Cortex of kidney (tissue), 1 donor: ENCODE measurements at places on chromosomes 5 and 9.

- no peak for DNase-seq
Measured at GRCh38 chr5:122882831-122883230, 37.4 kb downstream of the SNX24 start.

GRCh38 chr5:58268268-58268667 lies 191.6 kb downstream of the PLK2 start:
- DNase-seq, result no peak

DNA sequence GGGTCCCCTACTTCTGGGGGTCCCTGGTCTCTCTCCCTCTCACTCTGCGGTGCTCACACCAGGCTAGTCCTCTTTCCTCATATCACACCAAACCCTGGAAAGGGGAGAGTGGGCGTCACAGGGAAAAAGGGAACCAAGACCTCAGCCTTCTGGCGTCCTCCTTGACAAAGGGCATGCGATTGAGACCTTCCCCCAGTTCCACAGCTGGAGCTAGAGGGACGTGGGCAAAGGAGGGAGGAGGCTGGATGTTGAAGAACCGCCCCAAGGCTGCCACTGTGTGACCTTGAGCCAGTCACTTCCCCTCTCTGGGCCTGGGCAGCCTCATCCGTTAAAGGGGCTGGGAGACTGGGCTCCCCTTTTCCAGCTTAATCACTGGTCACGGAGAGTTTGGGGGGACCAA lies 18.5 kb upstream of the TOR2A start:
- no peak for DNase-seq

GRCh38 chr5:87152886-87153285 lies 114.8 kb upstream of the RASA1 start:
- no peak for DNase-seq

GRCh38 chr5:68148096-68148495 lies 67.5 kb upstream of the PIK3R1 start:
- DNase-seq, result no peak

GRCh38 chr9:114224247-114224610 lies 68.9 kb downstream of the COL27A1 start:
- no peak for DNase-seq

DNA sequence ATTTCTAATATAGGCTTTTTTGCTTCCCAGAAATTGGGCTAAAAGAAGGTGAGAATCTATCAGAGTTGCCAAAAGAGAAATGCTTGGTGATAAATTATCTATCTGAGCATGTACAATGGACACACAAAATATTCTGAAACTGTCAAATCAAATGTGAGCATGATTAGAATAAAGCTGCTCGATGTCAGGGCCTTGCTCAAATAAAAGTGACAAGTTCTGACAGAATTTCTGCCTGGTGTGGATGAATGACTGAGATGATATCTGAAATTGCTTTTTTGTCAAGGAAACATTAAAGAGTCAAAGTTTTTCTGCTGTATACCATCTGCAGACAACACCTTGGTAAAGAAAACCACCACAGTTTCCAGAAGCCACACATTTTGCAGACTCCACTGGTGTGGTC lies 128.8 kb downstream of the GABRG2 start:
- DNase-seq, result no peak

- no peak for DNase-seq
Measured at GRCh38 chr5:69238760-69239251, 4.1 kb downstream of the CDK7 start.

- no peak for DNase-seq
Measured at GRCh38 chr5:14408969-14409586, 172.5 kb upstream of the OTULINL start.

DNA sequence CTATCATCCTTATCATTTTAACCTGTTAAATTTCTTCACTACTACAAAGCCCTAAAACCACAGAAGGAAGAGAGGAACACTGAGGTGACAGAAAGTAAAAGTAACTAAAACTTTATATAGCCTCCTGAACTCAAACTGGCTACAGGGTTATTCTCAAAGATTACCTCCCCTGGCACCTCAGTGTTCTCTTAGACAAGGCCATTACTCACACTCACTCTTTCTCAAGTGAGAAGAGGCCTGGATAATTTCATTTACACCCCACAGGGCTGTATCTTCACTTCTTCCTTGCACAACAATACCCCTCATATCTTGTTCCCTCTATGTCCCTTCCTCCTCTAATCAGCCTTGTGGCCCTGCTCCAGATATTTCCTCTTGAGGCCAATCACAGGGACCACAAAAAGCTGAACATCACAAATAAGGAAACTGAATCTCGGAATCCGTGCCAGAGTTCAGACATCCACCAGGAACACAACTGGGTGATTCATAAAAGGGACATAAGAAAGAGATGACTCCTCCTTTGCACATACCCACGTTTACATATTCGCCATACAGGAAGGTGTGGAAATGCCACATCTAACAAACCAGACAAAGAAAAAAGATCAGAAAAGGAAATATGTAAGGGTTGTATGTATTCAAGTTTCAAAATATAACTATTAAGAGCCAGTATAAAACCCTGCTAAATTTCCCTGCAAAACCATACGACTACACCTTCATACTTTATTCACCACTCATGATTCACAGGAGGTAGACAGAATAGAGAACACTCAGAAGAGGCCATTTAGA lies 1.7 kb upstream of the KLHL3 start:
- DNase-seq, result no peak

GRCh38 chr9:130780865-130781504 lies 54.1 kb upstream of the ABL1 start:
- no peak for DNase-seq

DNA sequence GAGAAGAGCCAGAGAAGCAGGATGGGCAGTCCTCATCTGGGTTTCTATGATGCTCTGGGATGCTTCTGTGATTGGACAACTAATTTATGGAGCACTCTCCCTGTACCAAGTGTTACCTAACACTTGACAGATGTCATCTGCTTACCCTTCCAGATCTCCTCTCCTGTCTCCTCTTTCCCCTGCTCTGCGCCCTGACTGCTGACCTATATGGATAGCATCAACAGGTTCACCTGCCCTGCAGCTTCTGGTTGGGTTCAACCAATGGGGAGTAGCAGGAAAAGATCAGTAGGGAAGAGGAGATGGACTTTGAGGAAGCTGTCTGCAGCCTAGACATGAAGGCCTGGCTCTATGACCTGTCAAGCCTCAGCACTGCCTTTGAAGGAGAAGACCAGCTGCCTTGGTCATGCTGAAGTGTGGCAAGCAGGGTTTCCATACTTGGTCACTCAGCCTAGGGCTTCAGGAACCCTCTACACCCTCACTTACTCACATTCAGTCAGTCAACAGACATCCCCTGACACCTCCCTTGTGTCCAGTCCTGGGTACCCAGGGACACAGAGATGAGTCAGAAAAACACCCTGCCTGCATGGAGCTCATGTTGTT lies 11.3 kb upstream of the P4HA2 start:
- no peak for DNase-seq

- no peak for DNase-seq
Measured at GRCh38 chr5:147372191-147372590, 137.4 kb downstream of the STK32A start.

DNA sequence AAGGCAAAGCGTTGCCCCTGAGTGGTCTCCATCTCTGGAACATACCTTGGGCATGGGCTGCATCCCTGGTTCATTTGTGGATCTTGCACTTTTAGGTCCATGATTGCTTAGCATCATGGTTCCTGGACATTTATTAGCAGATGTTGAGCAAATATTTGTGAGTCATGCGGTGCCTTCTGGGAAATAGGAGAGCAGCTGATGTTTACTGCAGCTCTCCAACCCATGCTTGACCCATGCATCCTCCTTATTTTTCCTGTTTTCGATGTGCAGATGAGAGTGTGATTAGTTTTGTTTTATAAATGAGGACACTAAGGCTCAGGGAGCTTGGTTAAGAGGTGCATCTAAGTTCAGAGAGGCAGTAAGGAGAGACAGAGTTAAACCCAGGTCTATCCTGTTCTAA lies 253.7 kb downstream of the ICE1 start:
- DNase-seq, result no peak

DNA sequence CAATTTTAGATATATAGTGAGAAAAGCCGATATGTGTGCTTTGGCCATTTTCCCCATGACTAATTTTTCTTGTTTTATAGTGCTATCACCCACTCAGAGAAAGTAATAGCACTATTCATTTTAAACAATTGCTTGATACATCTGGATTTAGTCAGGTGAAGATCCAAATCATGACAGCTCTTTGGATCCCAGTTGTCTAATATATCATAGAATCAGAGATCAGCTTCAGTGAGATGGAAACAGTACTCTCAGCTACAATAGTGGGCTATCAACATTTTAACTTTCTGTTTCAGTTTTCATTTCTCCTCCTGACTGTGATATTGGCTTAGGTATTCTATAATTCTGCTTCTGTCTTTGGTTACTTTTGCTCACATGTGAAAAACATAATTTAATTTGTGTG lies 38.7 kb downstream of the VCAN start:
- no peak for DNase-seq

DNA sequence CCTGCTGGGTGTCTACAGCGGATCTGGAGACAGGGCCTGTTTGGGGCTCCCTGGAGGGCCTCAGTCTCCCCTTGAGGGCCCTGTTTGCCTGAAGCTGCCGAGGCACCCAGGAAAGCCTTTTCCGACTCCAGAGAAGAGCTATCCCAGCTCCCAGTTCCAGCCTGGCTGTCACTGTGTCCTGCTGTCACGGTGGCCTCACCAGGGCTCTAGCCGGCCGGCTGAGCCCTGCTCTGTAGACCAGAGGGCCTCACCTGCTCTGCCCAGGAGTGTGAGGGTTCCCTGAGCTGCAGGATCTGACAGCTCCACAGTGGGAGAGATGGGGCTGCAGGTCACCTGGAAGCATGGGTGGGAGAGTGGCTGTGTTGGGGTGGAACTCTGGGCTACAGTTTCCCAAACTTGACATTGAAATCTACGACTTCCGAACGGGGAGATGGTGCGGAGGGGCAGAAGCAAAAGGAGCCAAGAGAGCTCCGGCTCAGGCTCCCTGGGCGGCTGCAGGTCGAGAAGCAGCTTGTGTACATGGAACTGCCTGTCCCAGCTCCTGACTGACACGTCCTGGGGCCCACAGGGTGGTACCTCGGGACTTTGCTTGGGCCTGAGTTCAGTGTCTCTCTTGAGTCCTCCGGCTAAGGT lies 94.9 kb downstream of the CACNA1B start:
- DNase-seq, result no peak

GRCh38 chr9:22214021-22214420 lies 204.9 kb upstream of the CDKN2B start:
- DNase-seq, result no peak

DNA sequence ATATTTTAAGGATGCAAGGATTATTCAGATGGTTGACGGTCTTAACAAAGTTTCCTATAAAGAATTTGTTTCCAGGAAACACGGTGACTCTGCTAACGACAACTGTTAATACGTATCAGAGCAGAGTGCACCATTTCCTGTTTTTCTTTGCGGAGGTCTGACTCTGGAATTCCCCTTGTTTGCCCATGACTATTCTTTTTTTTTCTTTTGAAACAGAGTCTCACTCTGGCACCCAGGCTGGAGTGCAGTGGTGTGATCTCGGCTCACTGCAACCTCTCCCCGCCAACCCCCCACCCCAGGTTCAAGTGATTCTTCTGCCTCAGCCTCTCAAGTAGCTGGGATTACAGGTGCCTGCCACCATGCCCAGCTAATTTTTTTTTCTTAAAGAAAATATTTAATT lies 115.9 kb downstream of the CDC42SE2 start:
- no peak for DNase-seq

- no peak for DNase-seq
Measured at GRCh38 chr5:175805256-175806011, 65.9 kb upstream of the CPLX2 start.

DNA sequence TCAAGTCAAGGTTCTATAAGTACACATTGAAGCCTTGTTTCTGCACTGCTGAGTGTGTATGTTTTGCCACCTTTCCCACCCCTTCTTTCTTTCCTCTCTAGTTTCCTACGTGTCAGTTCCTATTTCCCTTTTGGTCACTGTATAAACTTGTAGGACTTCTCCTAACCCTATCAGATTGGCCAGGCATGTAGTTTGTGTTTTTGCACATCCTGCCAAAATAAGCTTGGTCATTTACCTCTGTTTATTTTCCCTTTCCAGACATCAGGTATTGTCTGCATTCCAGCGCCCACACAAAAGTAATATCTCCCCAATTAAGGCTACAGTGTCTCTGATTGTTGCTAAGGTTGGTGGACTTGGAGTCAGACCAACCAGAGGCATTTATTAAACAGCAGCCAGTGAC lies 252.9 kb upstream of the MPDZ start:
- no peak for DNase-seq

GRCh38 chr9:33142535-33142934 lies 24.6 kb downstream of the B4GALT1 start:
- no peak for DNase-seq

GRCh38 chr5:11777096-11777495 lies 127.2 kb downstream of the CTNND2 start:
- DNase-seq, result no peak

DNA sequence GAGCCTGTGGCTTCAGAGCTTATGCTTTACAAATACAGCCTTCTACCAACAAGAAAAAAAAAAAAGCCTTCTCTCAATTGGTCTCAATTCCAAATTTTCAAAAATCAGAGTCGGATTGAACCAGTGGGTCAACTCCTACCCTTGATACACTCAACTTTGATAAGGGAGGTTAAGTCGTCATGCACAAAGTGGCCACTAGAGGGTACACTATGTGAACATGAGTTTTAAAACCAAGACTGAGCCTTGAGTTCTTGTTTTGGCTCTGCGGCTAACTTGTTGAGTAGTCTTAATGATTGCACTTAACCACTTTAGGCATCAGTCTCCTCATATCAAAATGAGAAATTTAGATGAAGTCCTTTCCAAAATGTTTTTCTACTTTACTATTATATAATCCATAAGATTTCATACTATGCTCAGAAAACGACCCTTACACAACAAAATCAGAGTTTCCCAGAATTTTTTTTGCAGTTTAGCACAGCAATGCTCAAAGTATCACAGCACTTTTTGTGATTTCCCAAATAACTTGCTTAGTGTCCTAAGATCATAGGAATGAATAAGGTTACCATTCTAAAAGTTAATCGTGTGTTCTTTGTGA lies 92.9 kb upstream of the MTAP start:
- no peak for DNase-seq

DNA sequence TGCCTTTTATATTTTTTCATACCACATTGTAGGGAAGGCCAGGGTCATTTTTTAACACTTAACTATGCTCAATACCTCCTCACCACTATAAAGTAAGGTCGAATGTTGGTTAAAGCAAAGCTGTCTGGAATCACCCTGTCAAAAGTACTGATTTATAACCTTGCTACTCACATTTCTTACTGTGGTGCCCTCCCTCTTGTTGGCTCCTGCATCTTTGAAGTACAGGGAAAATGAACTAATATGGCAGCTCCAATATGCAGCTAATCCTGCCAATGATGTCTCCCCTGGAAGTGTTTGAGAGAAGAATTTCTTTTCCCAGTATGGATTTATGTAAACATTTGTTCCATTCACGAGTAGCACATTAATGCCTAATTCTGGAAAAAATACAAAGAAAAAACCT lies 108.4 kb upstream of the RPS23 start:
- no peak for DNase-seq
